ENCODE measurements at places on chromosomes 13 and 19.

- DNase-seq = no peak
Observed at GRCh38 chr13:53052675-53053074, 24.1 kb downstream of the OLFM4 start.

- DNase-seq = no peak
Observed at GRCh38 chr13:71863254-71863865, 3.6 kb downstream of the DACH1 start.

- no peak for DNase-seq
Observed at GRCh38 chr19:39060171-39060570, 24.0 kb upstream of the ACP7 start.

GRCh38 chr19:37413313-37414084 lies 42.6 kb downstream of the ZNF527 start:
- DNase-seq = no peak

GRCh38 chr13:111406636-111407035 lies 86.2 kb downstream of the TEX29 start:
- no peak for DNase-seq

- peak; percentile 16 for DNase-seq
Observed at GRCh38 chr19:49809160-49809940, 3.7 kb downstream of the FUZ start.

- DNase-seq = no peak
Observed at GRCh38 chr13:50955798-50956197, 46.2 kb downstream of the RNASEH2B start.

DNA sequence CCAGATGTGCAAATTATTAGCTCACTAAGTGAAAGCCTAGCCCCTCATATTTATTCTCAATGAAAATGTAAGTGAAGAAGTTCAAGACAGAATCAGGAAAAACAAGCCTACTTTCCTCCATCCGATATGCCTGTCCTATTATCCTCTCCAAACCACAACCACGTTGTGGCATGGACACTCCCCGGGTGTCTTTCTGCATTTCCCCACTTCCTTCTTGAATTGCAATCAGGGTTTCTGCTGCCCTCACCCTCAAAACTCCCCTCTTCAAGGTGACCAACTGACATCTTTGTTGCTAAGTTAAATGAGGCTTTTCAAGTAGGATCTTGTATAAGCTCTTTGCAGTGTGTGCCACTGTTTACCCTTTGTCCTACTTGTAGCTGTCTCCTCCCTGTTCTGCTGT lies 11.8 kb downstream of the SLC25A30 start:
- no peak for DNase-seq

GRCh38 chr13:99481366-99481765 lies 19.9 kb upstream of the TM9SF2 start:
- DNase-seq = no peak

- no peak for DNase-seq
Observed at GRCh38 chr13:44872751-44873150, 116.5 kb downstream of the NUFIP1 start.

DNA sequence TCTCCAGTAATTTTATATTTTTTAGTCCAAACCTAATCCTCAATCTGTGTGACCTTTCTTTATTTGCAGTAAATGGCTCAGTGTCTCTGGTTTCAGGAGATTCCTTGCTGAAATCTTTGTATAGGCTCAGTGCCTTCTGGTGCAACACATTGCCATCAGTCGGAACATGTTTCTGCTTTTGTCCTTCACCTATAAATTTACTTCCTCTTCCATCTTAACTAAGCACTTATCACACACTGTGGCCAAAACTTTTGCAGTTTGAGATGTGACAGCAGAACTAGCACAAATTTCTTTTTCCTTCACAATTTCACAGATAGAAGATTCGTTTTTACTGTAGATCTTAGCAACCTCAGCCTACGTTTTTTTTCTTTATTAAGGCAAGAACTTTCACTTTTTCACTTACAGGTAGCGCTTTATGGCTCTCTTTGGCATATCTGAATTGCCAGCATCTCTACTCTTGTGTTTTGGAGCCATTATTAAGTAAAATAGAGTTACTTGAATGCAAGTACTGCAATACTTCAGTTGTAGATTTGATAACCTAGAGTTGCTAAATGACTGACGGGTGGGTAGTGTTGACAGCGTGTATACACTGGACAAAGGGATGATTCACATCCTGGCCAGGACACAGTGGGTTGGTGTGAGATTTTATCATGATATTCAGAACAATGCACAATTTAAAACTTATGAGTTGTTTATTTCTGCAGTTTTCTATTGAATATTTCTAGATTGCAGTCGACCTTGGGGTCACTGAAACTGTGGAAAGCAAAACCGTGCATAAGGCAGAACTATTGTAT lies 44.3 kb downstream of the NDFIP2 start:
- DNase-seq = no peak

DNA sequence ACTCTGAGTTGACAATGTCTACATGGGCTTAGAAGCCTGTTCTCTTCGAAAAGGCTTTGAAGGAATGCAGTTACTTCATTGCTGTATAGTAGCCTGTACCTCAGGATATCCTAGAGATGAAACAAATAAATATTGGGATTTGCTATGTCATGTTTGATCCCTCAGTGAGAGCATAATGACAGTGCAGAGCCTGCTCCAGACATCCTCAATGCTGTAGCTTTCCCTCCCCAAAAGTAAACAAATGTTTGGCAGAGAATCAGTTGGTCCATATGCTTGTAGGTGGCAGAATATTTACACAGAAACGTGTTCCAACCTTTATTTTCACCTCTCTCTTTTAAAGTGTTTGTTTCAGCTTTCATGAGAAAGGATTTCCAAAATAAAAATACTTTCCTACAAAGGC lies 515.3 kb upstream of the SGCG start:
- no peak for DNase-seq

DNA sequence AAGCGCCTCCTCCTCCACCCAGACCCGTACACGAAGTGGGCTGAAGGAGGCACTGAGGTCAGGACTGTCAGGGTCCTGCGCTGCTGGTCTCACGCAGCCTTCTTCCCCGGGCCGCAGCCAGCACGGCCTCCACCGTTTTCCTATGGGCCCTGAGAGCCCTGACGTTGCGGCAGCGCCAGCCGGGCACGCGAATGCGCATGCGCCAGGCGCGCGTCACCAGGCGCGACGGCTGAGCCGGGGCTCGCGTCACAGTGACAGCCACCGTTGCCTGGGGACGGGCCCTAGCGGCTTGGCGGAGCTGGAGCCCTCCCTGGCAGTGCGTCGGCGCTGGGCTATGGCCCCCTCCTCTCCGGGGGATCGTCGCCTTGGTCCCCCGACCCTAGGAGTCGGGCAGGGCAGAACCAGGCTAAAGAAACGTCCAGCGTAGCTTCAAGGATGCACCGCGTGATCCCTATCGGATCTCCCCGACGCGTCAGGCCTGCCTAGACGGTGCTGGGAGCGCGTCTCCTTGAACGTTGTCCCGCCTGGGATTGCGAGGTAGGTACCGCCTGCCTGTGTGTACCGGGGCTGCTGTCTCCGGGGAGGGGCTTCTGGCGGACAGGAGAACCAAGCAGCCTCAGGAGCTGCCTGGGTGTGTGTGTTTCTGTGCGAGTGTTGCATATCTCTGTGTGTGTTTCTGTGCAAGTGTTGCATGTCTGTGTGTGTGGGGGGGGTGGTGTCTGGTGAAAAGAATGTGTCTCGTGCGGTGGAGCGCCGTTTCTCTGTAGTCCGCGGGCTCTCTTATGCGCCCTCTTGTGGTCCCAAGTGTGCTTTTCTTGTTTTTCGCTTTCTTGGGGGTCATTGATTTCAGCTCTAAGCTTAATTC lies 43.2 kb downstream of the ZNF571 start:
- DNase-seq = peak; percentile 17

GRCh38 chr19:56147307-56147706 lies 6.2 kb downstream of the ZNF444 start:
- no peak for DNase-seq

DNA sequence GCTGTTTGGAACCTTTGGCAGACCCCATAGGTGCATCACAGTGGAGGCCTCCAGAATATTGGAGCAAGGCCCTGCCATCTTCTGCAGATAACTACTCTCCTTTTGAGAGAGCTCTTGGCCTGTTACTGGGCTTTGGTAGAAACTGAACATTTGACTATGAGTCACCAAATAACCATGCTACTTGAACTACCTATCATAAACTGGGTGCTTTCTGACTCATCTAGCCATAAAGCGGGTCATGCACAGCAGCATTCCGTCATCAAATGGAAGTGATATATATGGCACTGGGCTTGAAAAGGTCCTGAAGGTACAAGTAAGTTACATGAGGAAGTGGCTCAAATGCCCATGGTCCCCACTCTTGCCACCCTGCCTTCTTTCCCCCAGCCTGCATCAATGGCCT lies 782.5 kb upstream of the SLITRK6 start:
- no peak for DNase-seq

GRCh38 chr13:92836171-92836570 lies 390.4 kb upstream of the GPC6 start:
- DNase-seq = no peak

DNA sequence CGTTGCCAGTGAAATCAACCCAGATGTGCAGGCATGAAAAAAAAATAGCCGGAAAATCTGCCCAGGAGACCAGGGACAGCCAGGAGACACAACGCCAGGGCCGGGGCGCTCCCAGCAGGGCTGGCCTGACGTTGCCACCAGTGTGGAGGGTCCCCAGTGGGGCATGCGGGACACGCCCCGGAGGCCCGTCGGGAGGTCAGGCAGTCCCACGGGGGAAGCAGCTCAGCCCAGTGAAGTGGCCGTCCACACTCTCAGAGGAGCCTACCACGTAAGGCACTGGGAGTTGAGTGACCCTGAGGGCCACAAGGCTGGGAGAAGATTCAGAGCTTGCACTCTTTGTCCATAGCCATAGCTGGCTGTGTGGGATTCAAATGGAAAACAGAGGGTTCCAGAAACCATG lies 53.2 kb upstream of the GAS6 start:
- no peak for DNase-seq

- DNase-seq = peak; percentile 14
Observed at GRCh38 chr19:9431475-9431874, 3.9 kb downstream of the ZNF266 start.

DNA sequence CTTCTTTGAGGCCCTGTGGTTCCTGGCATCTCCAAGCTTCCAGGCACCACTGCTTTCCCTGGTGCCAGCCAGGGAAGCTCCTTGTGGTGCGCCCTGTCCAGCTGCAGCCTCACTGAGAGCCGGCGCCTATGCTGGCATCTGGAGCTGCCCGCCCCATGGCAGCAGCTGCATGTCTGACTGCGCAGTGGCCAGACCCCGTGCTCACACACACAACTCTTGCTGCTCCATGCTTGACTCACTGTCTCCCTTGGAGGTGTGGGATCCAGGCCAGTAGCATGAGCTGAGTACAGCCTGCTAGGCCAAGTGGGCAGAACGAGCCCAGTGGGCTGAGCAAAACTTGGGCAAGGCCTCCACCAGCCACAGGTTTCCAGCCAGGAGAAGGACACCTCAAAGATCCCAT lies 11.5 kb upstream of the SUPT20H start:
- no peak for DNase-seq

- DNase-seq = no peak
Observed at GRCh38 chr19:38149661-38150061, 74.4 kb downstream of the DPF1 start.

- peak; percentile 65 for DNase-seq
Observed at GRCh38 chr19:33080761-33081681, at the start of gene GPATCH1. Gene GPATCH1 (plus strand): TSS chr19:33081181. CDS start chr19:33081194, 13 bp downstream.

DNA sequence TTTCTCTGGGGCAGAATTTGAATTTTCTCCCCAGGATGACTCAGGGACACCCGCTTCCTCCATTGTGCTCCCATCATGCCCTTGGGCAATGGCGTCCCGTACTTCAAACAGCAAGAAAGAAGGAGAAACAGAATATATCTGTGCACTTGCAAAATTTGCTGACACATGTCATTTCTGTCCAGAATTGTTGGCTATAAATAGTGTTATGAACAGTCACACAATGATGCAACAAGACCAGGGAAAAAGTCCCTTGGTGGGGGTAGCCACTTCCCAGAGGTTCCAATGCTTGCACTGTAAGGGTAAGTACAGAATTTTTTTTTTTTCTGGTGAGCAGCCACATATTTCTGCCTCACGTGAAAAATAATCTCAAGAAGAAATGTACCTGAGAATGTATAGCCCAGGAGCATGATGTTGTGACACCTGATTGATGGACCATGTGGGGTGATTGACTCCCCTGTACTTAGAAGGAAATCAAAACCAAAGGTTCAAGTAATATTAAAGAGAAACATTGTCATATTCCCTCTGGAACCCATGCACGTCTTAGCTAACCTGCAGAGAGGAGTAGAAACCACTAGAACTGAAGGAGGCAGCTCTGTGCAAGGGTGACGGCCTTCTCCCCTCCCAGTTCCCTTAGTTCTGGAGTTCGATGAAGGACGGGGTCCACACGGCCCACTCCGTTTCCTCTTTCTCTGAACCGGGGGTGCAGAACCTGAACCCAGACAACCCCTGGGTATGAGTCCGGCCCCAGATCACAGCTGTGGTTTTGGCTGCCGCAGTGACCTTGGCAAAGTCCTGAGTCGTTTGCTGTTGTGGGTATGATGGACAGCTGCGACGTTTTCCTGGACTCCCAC lies 9.3 kb upstream of the LAIR1 start:
- DNase-seq = no peak

- peak; percentile 81 for DNase-seq
Observed at GRCh38 chr19:21474671-21475181, 30.7 kb upstream of the ZNF429 start.

- DNase-seq = no peak
Observed at GRCh38 chr13:109657395-109657794, 129.0 kb downstream of the IRS2 start.

- DNase-seq = no peak
Observed at GRCh38 chr19:44212866-44213346, 574 bp downstream of the ZNF227 start.

DNA sequence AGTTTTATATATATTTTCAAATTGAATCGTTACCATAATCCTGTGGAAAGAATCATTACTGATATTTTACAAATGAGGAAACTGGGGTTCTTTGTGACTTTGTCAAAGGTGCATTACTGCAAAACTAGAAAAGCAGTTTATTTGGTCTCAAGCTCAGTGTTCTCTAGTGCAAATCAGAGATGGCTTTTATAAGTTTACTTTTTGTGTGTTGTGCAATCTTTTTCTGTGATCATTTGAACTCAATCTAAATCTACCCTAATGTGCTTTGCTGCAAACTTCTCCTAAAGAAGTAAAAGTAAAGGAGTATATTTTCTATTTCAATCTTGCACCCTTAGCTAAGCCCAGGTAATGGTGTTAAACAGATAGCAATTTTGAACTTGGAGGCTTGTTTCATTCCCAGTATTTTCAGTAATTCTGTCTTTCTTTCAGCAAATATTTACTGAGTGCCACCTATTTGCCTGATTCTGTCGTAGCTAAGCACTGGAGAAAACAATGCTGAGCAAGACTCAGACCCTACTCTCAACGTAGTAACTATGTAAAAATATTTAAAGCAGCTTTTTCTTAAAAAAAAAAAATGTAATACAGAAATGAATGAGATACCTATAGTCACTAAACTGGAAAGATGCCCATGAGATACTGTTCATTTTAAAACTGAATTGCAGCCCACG lies 124.0 kb downstream of the TDRD3 start:
- no peak for DNase-seq

- DNase-seq = no peak
Observed at GRCh38 chr13:30338952-30339351, 31.6 kb upstream of the KATNAL1 start.

- DNase-seq = no peak
Observed at GRCh38 chr19:8036434-8037099, 16.0 kb upstream of the CCL25 start.
